ENCODE measurements at places on chromosomes 5 and 9.
A peak's percentile ranks its signal among the peaks of the same experiment; 100 is the strongest.

GRCh38 chr5:59919484-59919883, 26.0 kb upstream of the PDE4D start:
- no peak for DNase-seq

DNA sequence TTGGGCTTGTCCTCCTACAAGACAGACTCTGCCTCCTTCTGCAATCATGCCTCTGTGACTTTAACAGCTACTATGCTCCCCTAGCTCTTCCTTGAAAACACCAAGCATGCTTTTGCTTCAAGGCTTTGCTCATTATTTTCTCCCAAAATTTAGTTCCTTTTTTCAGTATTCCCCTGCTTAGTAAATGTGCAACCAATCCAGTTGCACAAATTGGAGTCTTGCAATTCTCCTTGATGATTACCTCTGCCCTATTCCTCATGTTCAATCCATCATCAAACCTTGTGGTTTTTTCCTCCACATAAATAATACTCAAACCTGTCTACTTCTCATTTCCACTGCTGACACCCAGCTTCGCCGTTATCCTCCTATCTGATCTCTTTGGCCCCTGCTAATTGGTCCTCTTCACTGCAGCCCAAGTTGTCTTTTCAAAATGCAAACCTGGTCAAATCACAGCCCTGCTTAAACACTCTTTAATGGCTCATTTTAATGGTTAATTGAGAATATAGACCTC, 296.3 kb downstream of the CWC27 start:
- DNase-seq: no peak

- no peak for DNase-seq
Observed at GRCh38 chr5:107500840-107501239, 169.9 kb downstream of the EFNA5 start.

- no peak for DNase-seq
Observed at GRCh38 chr5:57406641-57407040, 76.0 kb downstream of the ACTBL2 start.

DNA sequence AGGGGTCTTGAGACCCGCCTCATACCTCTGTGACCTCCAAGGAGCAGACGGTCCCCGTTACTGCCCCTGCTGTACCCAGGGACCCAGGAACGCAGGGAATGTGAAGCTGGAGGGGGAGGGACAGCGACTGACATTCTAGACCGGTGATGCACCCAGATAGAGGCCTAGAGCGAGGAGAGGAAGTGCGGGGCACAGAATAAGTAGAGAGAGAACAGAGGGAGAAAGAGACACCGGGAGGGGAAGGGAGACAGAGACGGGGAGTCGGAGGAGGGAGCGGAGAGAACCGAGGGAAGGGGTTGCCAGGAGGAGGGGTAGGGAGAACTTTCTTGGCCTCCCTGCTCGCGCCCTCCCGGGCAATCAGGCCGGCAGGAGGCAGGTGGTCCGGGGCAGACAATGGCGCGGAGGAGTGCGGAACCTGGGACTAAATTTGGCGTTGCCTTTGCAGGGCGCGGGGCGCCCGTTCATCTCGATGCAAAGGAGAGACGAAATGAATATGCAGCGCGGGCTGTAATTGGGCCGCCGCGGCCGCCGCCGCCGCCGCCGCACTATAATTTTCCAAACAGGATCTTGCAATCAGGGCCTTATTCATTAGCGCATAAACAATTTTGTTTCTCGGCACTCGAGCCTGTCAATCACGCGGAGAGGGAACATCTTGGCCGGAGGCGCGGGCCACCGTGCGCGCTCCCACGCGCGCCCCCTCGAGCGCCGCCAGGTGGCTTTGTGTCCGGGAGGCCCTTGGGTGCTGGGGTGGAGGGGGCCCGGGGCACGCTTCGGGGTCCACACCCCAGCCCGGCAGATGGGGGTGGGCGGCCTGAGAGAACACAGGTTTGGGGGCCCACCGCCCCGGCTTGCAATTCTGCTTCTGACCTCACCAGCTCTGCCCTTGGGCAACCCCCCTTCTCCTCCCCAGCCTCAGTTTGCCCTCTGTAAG, 33.0 kb downstream of the NDUFA8 start:
- peak; percentile 42 for DNase-seq

- no peak for DNase-seq
Observed at GRCh38 chr5:72647806-72648205, 140.6 kb upstream of the ZNF366 start.

- no peak for DNase-seq
Observed at GRCh38 chr5:375336-375920, 53.9 kb downstream of the AHRR start.

Measured in astrocyte (in vitro differentiated cells and primary cell).